ENCODE measurements at places on chromosomes 6 and 20.

DNA sequence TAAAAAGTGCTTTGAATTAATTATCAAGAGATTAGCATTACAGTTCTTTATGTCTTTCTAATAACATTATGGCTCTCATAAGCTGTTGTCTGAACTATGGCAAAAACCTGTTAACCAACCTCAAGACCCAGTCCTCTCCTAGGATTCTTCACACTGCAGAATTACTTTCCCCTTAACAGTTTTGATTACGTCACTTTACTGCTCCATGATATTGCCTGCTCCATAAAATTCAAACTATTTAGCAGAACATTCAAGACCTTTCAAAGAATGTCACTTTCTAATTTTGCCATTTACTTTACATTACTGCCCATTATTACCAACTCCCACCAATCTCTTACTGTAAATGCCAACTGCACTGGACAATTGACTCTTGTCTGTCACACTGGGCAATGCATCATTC is 843.5 kb downstream of the PHF3 start:
- DNase-seq: no peak

- DNase-seq: no peak
Measured at GRCh38 chr6:105041880-105042279, 85.0 kb downstream of the LIN28B start.

DNA sequence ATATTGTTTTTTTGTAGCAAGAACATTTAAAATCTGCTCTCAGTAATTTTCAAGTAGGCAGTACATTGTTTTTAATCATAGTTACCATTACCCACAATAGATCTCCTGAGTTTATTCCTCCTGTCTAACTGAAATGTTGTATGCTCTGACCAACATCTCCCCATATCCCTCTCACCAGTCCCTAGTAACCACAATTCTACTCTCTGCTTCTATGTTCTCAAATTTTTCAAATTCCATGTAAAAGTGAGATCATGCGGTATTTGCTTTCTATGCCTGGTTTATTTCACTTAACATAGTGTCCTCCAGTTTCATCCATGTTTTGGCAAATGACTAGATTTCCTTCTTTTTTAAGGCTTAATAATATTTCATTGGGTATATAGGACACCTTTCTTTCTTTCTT is 300.5 kb downstream of the KCNQ5 start:
- no peak for DNase-seq

DNA sequence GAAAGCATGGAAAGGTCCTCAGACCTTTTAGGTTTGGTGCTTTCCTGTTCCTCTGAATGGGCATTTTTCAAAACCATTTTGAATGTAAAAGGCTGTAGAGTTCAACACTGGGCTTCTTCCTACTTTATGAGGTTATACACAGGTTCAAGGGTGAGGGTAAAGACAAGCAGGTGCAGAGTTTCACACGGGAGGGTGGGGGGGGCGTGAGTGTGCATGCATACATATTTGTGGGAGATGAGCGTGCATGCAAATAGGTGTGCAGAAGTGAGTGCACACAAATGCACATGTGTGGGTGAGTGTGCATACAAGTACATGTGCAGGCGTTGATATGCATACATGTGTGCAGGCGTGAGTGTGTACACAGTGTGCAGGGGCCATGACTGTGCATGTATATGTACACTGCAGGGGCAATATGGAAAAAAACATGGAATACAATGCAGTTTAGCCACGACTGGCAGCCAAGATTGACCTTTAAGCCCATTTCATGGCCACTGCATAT is 183.1 kb downstream of the GMPR start:
- DNase-seq: no peak

GRCh38 chr6:159686703-159687102 is 6.3 kb downstream of the SOD2 start:
- no peak for DNase-seq

DNA sequence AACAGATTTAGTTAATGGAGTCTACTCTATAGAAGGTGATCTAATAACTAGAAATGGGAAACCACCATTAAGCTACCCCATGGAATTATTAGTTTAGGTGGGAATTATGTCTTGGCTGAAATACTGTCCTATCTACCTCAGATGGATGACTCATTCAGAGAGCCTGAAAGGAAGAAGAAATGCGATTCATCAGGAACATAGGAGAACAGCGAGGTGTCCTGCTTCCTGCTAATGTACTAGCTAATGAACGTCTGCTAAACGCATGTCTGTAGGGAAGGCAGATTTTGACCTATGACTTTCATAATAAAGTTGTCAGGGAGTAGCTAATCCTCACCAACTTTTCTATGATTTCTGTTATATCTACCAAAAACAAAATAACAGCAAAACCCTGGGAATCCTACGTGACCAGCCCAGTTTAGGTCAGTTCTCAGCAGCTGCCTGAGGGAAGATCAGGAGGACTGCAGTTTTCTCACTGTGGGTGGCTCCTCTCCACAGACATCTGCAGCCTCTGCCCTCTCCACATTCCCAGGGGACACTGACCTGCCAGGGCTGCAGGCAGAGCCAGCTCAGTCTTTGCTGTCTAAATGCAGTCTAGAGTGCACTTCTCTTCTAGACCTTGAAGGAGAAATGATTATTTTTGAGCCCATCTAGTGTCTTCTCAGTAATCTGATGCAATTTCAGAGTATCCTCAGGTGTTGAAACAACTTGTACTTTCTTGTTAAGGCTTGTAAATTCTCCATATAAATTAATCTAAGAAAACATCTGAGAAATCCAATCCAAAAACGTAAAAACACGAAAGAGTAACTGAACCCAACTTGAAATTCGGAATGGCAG is 18.1 kb upstream of the SFT2D1 start:
- no peak for DNase-seq

DNA sequence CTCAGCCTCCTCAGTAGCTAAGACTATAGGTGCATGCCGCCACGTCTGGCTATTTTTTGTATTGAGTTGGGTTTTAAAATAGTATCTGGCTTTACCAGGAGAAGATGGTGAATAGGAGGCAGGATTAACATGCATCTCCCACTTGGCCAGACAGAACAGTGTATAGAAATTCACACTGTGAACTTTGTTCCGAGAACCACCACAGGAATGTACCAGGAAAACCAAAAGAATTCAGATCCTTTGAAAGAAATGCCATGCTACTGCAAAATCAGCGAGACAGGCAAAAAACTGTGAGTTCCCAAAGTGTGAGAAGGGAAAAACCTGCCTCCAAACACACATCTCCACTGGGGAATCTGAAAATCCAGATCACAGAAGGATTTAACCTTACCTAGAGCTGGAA is 327.6 kb downstream of the NKAIN2 start:
- DNase-seq: no peak

GRCh38 chr6:2229742-2230141 is 15.7 kb downstream of the GMDS start:
- no peak for DNase-seq

DNA sequence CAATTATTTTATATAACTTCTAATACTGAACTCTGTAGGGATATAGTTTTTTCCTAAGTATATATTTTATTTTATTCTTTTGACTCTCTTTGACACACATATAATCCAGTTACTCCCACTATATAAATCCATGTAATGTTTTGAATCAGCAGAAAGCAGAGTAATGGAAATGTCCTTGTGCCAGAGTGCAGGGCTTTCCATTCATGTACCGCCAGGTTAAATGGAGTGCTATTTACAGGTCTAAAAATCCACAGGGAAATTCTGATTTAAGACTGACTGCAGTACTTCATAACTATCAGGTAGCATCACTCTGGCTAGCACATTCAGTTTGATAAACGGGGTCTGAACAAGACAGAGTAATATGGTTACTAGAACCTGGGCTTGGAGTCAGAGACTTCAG is 626.8 kb downstream of the COL12A1 start:
- no peak for DNase-seq

- DNase-seq: no peak
Measured at GRCh38 chr20:40891351-40891750, 137.3 kb upstream of the TOP1 start.

GRCh38 chr6:155887421-155887820 is 431.8 kb upstream of the NOX3 start:
- DNase-seq: no peak

DNA sequence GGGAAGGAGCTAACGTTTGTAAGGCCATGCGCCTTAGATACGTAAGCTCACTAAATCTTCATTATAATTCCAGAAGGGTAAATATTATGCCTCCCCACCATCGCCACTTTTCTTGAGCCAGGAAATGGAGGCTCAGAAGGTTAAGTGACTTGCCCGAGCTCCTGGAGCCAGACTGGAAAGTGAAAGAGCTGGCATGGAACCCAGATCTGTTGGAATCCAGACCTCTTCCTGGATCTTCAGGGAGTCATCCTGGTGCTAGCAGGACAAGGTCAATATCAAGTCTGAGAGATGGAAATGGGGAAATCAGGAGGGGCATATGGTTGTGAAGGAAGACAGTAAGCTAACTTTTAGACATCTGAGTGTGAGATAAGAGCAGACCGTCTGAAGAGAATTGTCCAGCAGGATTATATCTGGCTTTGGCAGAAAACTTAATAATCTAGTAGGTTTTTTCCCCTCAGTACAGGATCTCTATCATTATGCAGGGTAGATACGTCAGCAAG is 6.2 kb downstream of the TMEM200A start:
- DNase-seq: no peak

- DNase-seq: no peak
Measured at GRCh38 chr6:18359237-18359885, 27.8 kb upstream of the RNF144B start.

GRCh38 chr20:51447097-51447764 is 95.3 kb downstream of the NFATC2 start:
- DNase-seq: peak; percentile 85

DNA sequence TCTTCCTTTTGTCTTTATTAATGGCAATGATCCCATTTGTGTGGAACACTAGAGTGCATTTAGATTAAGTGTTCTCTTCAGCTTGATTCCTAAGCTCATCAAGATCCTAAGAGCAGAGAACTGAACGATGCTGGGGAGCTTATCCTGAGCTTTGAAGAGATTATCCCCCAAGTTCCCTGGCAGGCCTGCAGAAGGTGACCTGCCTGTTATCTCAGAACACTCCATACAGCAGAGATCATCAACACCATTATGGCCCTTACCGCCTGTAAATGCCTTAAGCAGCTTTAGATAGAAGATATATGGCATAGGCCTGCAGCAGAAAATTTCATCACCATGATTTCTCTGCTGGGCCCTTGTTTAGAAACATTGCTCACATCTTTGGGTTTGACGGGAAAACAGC is 779.9 kb upstream of the MAP3K7 start:
- no peak for DNase-seq

- no peak for DNase-seq
Measured at GRCh38 chr6:6317386-6317785, 3.1 kb downstream of the F13A1 start.

- no peak for DNase-seq
Measured at GRCh38 chr20:53839423-53840176, 230.8 kb downstream of the BCAS1 start.

GRCh38 chr6:10862361-10862760 is 19.5 kb downstream of the GCM2 start:
- no peak for DNase-seq

DNA sequence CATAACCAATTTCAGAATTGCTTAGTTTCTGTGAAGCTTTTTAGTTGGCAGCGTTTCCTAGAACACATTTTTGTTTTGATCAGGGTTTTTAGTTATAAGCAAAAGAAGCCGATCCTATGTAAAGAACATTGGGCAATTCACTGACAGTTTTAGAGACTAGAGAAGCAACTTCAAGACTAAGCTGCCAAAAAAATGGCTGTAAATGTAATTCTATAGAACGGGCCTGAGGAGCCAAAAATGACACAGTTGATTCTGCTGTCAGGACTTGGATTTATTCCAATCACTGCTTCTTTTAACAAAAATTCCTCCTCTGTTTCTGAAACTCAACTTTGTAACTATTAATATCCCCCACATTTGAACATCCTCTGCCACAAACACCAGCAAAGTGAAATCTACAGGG is 236.0 kb upstream of the EYS start:
- no peak for DNase-seq

GRCh38 chr6:159988983-159989454 is 20.1 kb downstream of the IGF2R start:
- DNase-seq: no peak

DNA sequence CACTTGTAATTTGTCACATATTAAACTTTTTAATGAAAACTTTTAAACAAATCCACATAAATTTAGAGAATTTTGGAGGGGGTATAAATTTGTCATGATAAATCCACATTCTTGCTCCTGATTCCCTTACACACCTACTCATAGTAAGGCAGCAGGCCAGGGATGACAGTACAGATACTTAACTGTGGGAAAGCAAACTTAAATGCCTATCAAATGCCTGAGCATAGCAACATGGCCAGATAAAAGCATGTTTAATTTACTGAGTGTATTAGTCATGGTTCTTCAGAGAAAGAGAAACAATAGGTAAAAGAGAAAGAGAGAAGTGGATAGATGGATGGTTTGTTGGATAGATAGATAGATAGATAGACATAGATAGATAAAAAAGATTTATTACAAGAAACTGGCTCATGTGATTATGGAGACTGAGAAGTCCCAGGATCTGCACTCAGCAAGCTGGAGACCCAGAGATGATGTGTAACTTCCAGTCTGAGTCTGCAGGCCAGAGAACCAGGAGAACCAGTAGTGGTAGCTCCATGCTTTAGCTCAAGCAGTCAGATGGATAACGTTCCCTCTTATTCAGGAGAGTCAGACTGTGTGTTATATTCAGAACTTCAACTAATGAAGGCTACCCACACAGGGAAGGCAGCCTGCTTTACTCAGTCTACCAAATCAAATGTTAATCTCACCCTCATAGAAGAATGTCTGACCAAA is 15.9 kb upstream of the ADGRF1 start:
- DNase-seq: no peak

DNA sequence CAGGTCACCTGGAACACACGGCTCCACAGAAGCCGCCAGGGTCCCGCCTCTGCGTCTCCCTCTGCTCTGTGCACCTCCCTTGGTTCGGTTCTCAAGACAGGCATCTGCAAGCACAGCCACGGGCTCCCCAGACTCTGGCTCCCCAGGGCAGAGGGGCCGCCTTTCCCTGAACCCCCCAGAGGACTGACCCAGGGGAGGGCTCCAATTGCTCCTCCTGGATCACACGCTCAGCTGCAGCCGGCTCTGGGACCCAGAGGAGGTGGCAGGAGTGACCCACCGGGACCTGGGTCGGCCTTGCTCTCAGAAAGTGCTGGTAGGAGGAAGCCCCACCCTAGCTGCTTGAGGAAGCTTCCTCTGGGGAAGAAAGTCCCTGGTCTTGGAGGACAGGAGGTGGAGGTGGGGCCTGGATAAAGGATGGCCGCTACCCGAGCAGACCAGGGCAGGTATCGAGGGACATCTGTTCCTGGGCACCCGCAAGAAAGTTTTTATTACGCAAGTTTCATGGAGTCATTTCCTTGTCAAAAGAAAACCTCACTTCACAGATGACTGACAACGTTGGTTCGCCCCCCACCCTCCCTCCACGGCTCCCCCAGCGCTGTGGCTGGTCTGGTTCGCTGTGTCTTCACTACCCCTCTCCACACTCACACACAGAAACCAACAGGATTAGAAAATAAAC is 103.9 kb upstream of the AFDN start:
- no peak for DNase-seq

DNA sequence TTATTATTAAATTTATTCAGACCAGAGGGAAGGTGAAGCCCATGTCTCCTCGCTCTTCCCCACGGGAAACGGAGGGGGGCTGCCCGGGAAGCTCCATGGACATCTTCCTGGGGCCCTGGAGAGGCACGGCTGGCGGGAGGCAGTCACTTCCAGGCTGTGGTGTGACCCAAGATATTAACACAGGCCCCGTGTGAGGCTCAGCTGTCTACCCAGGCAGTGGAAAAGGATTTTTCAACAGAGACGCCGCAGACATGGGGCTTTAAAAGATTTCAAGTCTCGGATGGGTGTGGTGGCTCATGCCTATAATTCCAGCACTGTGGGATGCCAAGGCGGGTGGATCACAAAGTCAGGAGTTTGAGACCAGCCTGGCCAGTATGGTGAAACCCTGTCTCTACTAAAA is 117.9 kb downstream of the ERMARD start:
- no peak for DNase-seq

GRCh38 chr6:110951986-110952794 is 6.3 kb upstream of the GTF3C6 start:
- DNase-seq: peak; percentile 52

Measured in AG09319 (cell line).